ENCODE measurements at places on chromosomes 16 and 17.
A peak's percentile ranks its signal among the peaks of the same experiment; 100 is the strongest.

DNA sequence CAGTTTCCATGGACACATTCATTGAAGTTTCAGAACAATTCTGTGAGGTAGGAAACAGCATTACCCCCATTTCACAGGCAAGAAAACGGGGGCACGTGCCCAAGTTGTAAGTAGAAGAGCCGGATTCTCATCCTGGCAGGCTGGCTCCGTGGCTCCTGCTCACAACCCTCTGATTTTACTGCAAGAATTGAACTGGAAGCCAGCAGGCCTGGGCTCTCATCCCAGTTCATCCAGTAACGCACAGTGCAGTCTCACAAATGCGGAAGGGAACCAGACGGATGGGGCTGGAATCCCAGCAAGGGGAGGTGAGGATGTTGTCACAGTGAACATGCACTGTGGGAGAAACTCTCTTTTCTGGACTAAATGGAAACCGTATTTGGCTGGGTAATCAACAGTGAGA lies 40.7 kb upstream of the DOC2B start:
- no peak for DNase-seq

DNA sequence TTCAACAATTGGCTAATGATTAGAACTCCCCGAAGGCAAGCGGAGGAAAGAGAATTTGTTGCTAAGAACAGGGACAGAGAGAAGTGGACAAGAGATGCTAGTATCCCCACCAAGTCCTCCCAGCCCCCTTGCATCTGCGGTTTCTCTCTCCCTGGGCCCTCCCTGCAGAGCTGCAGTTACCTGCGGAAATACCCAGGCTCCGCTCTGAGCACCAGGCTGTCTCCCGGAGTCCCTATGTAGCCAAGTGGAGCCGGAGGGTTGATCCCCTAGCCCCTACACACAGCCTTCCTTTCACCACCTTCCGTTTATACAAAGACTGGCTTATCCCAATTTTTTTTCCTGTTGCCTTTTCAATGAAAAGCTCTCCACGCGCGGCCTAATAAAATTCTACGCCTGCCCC lies 834.4 kb downstream of the KCNJ2 start:
- DNase-seq = no peak

- DNase-seq = no peak
Observed at GRCh38 chr16:2686912-2687507, 4.7 kb downstream of the KCTD5 start.

- peak; percentile 51 for DNase-seq
Observed at GRCh38 chr17:28744972-28745785, 1.4 kb downstream of the TRAF4 start.

- DNase-seq = no peak
Observed at GRCh38 chr16:5865236-5865635, 767.6 kb upstream of the EEF2KMT start.

- DNase-seq = no peak
Observed at GRCh38 chr17:47816111-47816735, 5.4 kb downstream of the OSBPL7 start.

- no peak for DNase-seq
Observed at GRCh38 chr17:5210614-5211252, 19.1 kb upstream of the ZNF594 start.
